ENCODE measurements at places on chromosomes 1 and 21. TPM values are rescaled to one million over a fixed set of nuclear protein-coding genes. Genes with fewer than 3 reads are reported as not detected.

DDX20 gene
- total RNA-seq: 21.5 TPM

EPS8L3 gene
- 1.1 TPM for total RNA-seq

HES4 gene
- 98.8 TPM for total RNA-seq

ZNF695 gene
- not detected for total RNA-seq

DNALI1 gene
- 6.5 TPM for total RNA-seq

PRAMEF7 gene
- total RNA-seq: not detected

DNA sequence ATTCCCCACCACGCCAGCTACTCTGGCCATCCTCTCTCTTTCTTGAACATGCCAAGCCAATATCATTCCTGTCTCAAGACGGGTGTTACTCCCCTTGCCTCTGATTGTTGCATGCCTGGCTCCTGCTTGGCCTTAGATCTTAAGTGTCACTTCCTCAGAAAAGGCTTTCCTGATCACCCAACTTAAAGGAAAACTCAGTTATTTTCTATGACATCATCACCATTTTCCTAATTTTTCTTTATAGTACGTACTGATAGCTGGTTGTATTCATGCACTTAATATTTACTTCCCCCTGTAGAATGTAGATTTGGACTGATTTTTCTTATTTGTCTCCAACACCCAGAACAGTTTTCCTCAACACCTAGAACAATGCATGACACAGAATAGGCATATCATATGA is 123.8 kb upstream of the TSPAN2 start:
- no peak for DNase-seq

- DNase-seq: no peak
Observed at GRCh38 chr21:46250146-46250725, 21.7 kb upstream of the LSS start.

GRCh38 chr1:38567401-38567800 is 292.2 kb downstream of the RRAGC start:
- DNase-seq: no peak

GRCh38 chr1:10663678-10664035 is 132.8 kb downstream of the CASZ1 start:
- no peak for DNase-seq

DNA sequence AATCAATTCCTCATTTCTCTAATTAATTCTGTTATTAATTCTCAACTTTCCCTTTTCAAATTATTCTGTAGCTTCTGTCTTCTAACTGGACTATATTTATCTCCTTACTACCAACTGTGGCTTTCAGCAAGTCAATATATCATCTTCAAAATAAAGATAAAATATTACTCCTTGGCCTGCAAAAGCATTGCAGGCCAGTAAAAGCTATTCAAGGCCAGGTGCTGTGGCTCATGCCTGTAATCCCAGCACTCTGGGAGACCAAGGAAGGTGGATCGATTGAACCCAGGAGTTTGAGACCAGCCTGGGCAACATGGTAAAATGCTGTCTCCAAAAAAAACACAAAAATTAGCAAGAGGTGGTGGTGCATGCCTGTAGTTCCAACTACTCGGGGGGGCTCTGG is 27.9 kb downstream of the USP48 start:
- DNase-seq: no peak

GRCh38 chr1:223129229-223129901 is 13.7 kb downstream of the TLR5 start:
- DNase-seq: no peak
